Activated T-cell treated with anti-CD3 and anti-CD28 coated beads for 1 hour (primary cell): ENCODE measurements at places on chromosomes 6 and 20.

DNA sequence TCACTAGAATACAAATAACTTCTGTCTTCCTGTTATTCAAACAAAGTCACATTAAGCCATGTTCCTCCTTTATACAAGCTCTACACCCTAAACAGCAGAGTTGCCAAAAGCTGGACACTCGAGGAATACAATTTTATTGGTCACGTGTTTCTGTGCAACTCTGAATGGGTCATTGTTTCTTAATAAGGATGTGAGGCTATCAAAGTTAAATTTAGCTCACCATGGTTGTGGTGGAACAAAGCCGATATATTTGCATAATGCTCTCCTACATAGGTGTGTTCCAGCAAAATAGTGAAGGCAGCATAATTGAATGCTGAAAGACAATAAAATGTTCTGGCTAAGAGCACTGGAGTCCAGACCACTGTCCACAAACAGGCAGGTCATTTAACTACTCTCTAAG is 36.9 kb upstream of the CD2AP start:
- DNase-seq, result no peak

- DNase-seq, result no peak
Measured at GRCh38 chr6:38796006-38796405, 80.9 kb downstream of the DNAH8 start.

DNA sequence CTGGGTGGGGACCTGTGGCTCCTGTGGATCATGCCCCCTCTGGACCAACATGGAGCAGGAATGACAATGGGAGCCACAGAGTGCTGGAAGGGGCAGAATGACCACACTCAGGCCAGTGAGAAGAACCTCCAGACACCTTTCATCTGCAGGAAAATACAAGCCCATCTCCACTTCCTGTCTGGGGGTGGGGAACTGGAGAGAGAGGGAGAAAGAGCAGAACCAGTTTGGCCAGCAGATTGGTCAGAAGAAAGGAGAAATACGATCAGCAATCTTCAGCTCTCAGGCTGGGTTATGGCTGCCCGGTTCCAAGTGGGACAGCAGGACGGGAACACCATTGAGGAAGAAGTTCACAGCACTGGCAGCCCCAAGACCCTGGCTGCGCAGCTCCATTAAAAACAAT is 37.0 kb downstream of the BMP7 start:
- DNase-seq, result no peak

- no peak for DNase-seq
Measured at GRCh38 chr6:117545161-117545595, 57.1 kb downstream of the GOPC start.

- DNase-seq, result no peak
Measured at GRCh38 chr6:158020811-158021210, 39.1 kb downstream of the SYNJ2 start.

DNA sequence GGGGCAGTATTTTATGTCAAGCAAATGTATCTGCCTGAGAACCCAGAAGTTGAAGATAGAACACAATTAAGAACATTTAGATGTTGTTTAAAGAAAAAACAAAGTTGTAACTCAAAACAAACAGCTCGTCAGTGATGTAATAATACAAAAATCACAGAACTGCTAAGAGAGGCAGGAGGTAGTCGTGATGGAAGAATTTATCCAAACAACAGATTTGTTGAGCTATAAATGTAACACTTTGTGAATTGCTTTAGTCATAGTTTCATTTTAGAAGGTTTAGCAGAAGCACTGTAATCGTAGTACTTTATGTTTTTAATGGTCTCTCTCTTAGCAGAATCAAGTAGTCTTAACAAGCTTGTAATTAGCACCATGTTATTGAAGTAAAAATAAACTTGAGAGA is 73.6 kb downstream of the SCAF8 start:
- no peak for DNase-seq

DNA sequence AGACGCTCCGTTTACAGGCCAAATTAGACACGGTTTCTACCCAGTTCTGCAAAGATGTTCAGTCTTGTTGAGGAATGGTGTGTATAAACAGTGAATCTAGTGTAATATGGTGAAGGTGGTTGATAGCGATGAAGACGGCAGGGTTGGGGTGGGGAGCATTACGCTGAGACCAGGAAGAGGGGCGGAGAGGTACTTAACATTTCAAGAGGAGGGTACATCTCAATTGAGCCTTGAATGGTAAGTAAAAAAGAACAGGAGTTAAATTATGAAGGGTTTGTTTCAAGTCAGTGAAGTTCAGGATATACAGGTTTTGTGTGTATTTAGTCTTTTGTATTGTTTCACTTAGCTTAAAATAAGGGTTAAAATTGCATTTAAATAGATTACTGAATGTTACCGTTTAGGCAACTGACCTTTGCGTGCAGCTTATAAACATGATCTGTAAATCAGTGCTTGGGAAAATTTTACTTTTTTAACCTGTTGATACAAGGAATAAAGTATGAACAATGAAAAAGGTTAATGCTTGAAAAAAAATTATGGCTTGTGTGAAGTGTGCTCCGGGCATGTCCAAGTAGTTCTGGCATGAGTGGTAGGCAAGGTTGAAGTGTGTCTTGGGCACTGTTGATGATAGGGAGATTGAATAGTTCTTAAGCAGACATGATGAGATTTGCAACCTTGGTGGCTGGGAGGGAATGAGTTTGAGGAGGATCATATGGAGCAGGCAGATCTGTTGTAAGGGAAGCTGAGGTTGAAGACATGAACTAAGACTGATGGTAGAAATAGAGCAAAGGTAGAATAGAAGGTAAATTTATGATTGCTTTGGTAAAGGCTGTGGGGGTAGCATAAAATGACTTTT is 842 bp downstream of the POLR1C start:
- DNase-seq, result no peak

GRCh38 chr6:95087394-95088097 is 489.8 kb upstream of the MANEA start:
- DNase-seq, result no peak

DNA sequence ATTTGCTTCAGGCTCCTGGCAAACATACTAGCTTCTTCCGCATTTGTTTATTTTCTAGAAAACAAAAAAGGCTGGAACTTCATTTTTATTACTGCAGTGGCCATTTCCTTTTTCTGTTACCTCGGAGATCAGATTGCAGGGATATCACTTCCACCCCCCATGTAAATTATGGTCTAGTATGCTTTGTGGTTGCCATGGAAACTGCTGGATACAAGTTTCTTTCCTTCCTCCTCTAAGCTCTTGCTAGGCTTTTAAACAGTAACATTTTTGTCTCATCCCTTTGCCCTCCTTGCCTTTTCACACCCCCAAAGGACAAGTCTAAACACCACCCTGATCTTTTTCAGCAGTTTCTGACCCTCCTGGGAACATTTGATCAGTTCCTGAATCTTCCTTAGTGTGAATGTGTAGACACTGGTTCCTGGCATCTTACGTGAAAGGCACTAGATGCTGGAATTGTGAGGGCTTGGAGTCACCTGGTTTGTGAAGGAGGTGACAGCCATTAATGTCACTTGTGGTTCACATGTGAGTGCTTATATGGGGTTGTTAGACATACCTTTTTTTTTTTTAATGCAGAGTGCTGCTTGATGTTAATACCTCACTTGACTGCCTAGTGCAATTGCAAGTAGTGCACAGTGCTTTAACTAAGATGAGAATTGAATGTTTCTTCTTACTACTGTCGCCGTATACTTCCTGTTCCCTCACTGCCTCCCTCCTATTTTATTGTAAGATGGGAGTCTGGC is 181.6 kb downstream of the JARID2 start:
- no peak for DNase-seq
